SJSA1 (cell line): ENCODE measurements at places on chromosomes 5 and 9. TPM values are rescaled to one million over a fixed set of nuclear protein-coding genes. Genes with fewer than 3 reads are reported as not detected.

DNA sequence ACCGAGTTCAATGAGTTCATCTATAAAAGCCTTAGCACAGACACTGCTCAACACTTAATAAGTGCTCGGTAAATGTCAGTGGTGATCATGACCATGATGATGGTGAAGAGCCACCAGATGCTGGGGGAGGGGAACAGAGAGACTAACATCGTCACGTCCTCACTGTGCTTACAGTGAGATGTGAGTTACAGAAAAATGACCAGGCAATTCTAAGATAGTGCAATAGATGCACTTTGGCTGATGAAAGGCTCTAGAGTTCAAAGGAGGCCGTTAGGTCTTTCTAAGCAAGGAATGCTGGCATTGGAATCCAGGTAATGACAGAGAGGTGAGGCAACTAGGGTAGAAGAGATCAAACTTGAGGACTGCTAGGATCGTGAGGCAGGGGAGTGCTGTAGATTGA, 36.7 kb downstream of the ARL15 start:
- H3K36me3 ChIP-seq, result no peaks in the 10 kb centered on the region
- no peaks in the 10 kb centered on the region for H3K27me3 ChIP-seq
- H3K27ac ChIP-seq, result no peak overlapping the region
- H3K4me3 ChIP-seq, result no peak overlapping the region
- H3K4me1 ChIP-seq, result no peaks in the 10 kb centered on the region

- H3K27me3 ChIP-seq, result peaks cover 27% of the 10 kb centered on the region
- H3K36me3 ChIP-seq, result no peaks in the 10 kb centered on the region
- peak; percentile 87 for DNase-seq
- peaks cover 9% of the 10 kb centered on the region; the same call in 1 of the 2 replicates for H3K4me1 ChIP-seq
Observed at GRCh38 chr9:124054582-124055227, 43.1 kb downstream of the LHX2 start.

- peak overlapping the region; percentile 99 for H3K27ac ChIP-seq
- peak; percentile 99 for DNase-seq
- no peaks in the 10 kb centered on the region for H3K27me3 ChIP-seq
- no peaks in the 10 kb centered on the region for H3K36me3 ChIP-seq
Observed at GRCh38 chr5:167294882-167295680, 996.4 kb upstream of the WWC1 start.

GRCh38 chr9:92711146-92711545, 41.2 kb upstream of the IPPK start:
- H3K4me1 ChIP-seq, result peaks cover 25% of the 10 kb centered on the region
- H3K27ac ChIP-seq, result no peak overlapping the region
- H3K36me3 ChIP-seq, result peaks cover 69% of the 10 kb centered on the region

DNA sequence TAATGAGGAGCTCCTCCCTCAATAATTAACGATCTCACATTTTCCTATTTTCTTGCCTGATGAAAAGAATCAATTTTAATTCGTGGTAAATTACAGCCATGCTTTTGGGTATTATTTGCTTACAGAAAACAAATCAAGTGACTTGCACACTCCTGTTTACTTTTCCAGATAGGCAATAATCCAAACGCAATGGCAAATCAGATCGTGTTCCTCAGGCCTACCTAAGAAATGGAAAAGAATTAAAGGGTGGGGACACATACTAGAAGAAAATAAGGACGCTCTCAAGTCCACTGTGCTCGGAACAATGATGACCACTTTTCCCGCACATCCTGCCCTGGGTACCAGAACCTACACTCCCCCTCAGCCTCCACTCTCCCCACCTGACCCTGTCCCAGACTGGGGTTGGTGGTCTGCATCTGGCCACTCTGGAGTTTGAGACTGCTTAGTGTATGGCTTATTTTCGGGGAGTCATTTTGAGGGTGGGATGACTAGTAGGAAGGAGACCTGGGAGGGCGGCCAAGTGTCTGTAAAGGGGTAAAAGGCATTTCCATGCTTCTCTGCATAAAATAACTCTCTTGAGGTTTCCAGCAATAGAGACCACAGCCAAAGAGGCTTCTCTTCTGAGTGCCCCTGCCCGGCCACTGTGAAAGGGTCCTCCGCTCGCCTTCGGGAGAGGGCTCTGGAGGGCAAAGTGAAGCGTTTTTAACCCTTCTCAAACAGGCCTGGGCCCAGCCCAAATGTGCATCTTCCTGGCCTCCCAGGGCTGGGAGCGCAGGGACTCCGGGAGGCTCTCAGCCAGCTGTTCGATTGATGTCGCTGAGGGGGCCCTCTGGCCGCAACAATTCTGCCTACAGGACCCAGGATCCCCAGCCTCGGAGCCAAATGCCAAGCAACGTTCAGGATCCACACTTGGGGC, 4.5 kb upstream of the OTP start:
- peaks cover 12% of the 10 kb centered on the region for H3K4me1 ChIP-seq
- H3K27me3 ChIP-seq, result peaks cover 36% of the 10 kb centered on the region
- no peaks in the 10 kb centered on the region for H3K36me3 ChIP-seq

Gene MLANA
- not detected in 2 replicates for total RNA-seq

DNA sequence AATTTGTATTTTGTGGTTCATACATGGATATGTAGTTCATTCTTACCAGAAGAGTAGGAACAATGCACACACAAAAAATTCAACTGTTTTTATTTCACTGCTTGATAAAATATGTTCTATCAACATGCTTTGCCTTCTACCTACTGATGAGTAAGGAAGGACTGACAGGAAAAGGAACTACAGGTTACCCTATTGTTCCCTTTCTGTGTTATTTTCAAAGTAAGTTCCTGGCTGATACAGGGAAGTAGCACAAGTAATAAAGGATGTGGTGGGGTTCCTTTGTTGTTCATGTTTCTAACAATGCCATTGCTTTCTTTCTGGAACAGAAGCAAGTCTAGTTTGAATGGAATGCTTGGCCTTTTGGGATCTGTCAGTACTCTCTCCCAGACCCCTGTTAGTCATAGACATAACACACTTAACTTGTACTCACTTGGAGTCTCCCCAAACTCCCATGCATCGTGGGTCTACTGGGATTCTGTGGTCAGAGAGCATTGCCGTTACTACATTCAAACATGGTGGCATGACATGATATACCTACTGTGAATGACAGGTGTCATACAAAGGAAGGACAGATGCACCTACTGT, 20.2 kb upstream of the ALDOB start:
- no peaks in the 10 kb centered on the region for H3K36me3 ChIP-seq
- H3K4me1 ChIP-seq, result no peaks in the 10 kb centered on the region
- no peaks in the 10 kb centered on the region for H3K27me3 ChIP-seq
- H3K27ac ChIP-seq, result no peak overlapping the region
- H3K4me3 ChIP-seq, result no peak overlapping the region
- no peak for DNase-seq

Gene FRMPD1
- total RNA-seq, result not detected in 2 replicates

DNA sequence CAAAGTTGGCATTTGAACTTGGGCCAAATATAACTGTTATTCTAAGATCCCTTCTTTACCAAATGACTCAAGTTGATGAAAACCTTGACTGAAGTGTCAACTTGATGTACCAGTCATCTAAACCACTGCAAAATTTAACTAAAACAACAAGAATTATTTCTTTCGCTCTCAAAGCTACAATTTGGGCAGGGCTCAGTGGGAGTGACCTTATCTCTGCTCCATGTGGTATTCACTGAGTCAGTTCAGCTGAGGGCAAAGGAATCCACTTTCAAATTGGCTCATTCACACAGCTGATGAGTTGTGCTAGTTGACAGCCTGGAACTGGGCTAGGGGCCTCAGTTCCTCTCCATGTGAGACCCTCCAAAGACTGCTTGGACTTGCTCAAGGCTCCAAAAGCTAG, 166.3 kb downstream of the RORB start:
- no peaks in the 10 kb centered on the region for H3K36me3 ChIP-seq
- H3K4me3 ChIP-seq, result no peak overlapping the region
- H3K27me3 ChIP-seq, result no peaks in the 10 kb centered on the region

Gene PLAC8L1
- not detected in 2 replicates for total RNA-seq

GRCh38 chr9:129282731-129283211, 104.7 kb upstream of the IER5L start:
- H3K27ac ChIP-seq, result no peak overlapping the region
- H3K27me3 ChIP-seq, result no peaks in the 10 kb centered on the region
- H3K4me1 ChIP-seq, result peaks cover 8% of the 10 kb centered on the region
- no peak for DNase-seq
- no peaks in the 10 kb centered on the region for H3K36me3 ChIP-seq

Gene NIPAL4
- total RNA-seq, result 0.18 TPM in 1 of 2 replicates, not detected in the other
